Activated naive CD4-positive, alpha-beta T cell treated with Interleukin-2 at 50 U/mL for 16 hours (primary cell): ENCODE measurements at places on chromosomes 3 and 15.
A peak's percentile ranks its signal among the peaks of the same experiment; 100 is the strongest.

DNA sequence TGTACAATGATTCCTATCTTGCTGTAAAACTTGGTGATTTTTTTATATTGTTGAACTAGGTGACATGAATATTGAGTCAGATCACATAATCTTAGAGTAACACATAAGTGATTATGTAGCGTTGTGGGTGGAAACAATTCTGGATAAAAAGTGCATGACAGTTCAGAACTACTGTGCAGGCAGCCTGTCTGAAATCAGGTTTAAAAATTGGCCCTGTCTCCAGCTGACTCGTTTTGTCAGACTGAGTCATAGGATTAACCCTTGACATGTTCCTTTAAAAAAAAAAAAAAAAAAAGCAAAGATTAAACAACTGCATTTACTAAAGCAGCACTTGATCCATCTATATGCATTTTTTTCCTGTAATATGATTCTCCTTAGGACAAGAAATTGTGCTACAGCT is 160.0 kb upstream of the CGNL1 start:
- no peak for DNase-seq

- no peak for DNase-seq
Observed at GRCh38 chr15:29867241-29868000, 45.2 kb upstream of the TJP1 start.

- no peak for DNase-seq
Observed at GRCh38 chr3:8980756-8981257, 17.5 kb upstream of the RAD18 start.

- DNase-seq: no peak
Observed at GRCh38 chr3:171375666-171376595, 84.3 kb downstream of the TNIK start.

GRCh38 chr15:68403161-68403941 is 28.6 kb downstream of the ITGA11 start:
- no peak for DNase-seq

- DNase-seq: no peak
Observed at GRCh38 chr3:126613479-126614188, 41.3 kb downstream of the TXNRD3 start.

- no peak for DNase-seq
Observed at GRCh38 chr15:26504009-26504408, 268.9 kb downstream of the GABRB3 start.

- DNase-seq: no peak
Observed at GRCh38 chr3:184282941-184283340, 7.1 kb downstream of the ECE2 start.

DNA sequence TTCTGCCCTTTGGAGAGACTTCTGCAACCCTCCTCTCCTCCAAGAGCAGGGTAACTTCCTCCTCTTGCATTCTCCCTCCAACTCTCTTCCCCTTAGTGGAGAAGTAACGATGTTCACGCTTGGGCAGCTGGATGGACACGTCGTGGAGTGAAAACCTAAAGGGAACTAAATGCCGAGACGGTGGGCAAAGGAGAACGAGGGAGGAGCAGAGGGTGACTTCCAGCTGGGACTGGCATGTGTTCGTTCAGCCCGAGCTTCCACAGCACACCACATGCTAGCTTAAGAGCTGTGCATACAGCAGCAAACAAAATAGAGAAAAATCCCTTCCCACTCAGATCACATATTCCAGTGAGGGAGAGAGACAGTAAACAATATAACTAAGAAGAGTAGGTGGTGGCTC is 179.8 kb downstream of the SLCO3A1 start:
- DNase-seq: no peak

- no peak for DNase-seq
Observed at GRCh38 chr3:184186184-184186901, at the start of gene ABCF3. TSS of gene ABCF3 (plus strand) at chr3:184186199. CDS start at chr3:184186208, 9 bp downstream.

DNA sequence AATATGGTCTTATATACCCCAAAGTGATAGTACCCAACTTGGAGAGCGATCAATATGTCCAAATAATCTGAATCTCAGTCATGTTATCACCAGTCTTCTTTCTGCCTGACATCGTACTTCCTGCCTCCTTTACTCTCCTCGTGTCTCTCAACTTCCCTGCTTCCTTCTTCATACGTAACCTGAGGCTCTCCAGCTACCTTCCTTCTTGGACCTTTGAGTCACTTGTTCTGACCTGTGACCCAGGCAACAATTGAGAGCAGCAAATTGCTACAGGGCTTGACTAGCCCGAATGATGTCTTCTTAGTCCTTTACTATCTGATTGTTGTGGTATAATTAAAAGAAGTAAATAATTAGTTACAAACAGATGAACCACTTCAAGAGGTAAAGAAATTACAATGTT is 145.9 kb upstream of the MBNL1 start:
- DNase-seq: no peak

- DNase-seq: no peak
Observed at GRCh38 chr3:13025090-13025489, 48.1 kb downstream of the IQSEC1 start.

DNA sequence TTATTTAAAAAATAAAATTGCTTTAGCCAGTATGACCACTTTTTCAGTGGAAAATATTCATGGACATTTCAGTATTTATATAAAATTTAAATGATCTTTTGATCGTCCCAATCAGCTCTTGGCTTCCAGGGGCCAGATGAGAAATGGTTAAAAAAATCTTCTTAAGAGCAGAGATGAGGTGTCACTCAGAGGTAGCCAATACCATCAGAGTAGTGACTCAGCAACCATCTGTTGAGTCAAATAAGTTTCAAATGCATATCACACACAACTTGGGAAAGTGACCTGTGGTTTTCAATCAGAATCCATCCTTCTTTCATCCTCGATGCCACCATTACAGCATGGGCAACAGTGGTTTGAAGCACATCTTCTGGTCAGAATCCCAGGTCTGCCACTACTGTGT is 958.8 kb upstream of the NR2F2 start:
- DNase-seq: no peak

DNA sequence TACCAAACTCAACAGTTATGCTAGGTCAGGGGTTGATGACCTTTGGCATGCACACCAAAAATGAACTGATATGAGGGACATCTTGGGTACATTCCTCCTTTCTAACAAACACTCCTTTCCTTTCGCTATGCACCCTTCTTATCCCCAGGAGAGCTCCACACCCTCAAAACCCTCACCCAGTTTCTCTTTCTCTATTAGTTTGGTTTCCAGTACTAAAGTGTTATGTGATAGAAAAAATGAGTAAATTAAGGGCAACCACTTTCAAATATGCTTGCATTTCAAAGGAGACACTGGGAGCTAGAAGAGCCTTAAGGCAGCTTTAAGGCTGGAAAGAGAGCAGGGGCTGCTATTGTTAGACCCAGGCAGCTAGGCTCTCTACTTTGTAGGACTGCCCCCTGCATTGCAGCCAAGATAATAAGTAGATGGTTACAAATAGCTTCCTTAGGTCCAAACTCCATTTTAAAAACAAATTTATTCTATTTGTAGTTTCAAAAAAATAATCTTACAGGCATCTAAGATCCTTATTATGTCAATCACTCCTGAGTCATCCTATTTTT is 244.3 kb downstream of the ZIC1 start:
- DNase-seq: no peak

GRCh38 chr3:136075218-136075808 is 109.8 kb downstream of the PPP2R3A start:
- DNase-seq: peak; percentile 73

- no peak for DNase-seq
Observed at GRCh38 chr15:95763426-95763825, 567.1 kb upstream of the NR2F2 start.

DNA sequence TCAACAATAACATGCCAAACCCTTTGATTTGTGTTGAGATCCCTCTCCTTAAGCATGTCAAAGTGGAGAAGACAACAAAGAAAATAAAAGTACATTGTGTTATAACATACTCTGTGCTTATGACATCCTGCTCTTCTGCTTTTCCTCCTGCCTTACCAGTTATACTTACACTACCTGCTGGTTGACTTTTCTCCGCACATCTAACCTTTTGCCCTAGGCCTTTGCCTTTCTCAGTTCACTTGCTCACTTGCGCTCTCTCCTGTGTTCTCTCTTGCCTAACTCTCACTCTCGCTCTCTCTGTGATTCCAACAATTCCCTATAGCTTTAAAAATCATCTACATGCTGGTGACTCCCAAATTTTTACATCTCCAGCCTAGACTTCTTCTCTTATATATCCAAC is 5.7 kb downstream of the DNAH12 start:
- DNase-seq: no peak

- DNase-seq: no peak
Observed at GRCh38 chr3:10292505-10293419, at the start of gene GHRL. TSS of gene GHRL (minus strand) at chr3:10292947. CDS start at chr3:10290180, 2,767 bp downstream.
